ENCODE measurements at places on chromosomes 6 and 20.

GRCh38 chr6:118252474-118252873, 295.6 kb upstream of the PLN start:
- DNase-seq, result no peak

GRCh38 chr6:139597087-139597763, 222.8 kb upstream of the CITED2 start:
- DNase-seq, result no peak

- no peak for DNase-seq
Measured at GRCh38 chr20:11712639-11713160, 205.0 kb upstream of the BTBD3 start.

DNA sequence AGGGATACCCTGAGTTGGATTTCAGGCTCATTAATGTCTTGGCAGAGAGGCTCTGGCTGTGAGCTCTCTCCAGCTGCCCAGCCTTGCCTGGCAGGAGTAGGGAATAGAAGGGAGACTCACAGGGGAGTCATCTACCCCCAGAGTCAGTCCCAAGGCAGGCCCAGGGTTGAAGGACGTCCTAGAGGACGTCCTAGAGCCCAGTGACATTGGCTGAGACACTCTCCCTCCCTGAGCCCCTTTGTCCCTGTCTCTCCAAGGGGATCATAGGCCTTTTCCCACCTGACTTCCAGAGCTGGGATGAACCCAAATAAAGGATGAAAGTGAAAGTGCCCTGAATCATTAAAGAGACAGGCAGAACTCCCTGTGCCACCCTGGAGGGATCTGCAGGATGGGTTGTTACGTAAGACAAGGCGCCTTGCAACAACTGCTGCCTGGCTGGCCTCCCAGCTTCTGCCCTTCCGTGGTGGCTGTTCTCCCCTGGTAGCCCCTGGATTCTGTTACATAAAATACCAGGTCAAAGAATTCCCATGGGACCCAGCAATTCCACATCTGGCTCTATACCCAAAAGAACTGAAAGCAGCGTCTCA, 53.6 kb upstream of the SIRPA start:
- DNase-seq, result no peak

- no peak for DNase-seq
Measured at GRCh38 chr20:50320901-50321796, 130.5 kb downstream of the CEBPB start.

DNA sequence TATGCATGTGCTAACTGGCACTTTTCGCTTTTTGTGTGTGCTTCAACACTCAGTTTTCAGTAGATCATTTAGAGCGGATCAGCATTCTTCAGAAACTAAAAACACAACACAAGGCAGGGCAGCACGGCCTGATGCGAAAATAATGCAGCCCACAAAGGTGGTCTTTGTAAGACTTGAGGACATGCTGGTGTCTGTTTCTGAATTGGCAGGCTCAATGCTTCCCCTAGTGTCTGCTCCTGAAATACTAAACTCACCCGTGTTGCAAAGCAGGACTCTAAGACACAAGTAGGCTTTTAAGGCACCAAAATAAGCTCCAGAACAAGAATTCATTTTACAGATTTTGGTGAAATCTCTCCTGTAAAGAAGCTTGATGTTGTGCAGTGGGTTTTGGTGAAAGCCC, 676.5 kb downstream of the TENT5A start:
- no peak for DNase-seq

DNA sequence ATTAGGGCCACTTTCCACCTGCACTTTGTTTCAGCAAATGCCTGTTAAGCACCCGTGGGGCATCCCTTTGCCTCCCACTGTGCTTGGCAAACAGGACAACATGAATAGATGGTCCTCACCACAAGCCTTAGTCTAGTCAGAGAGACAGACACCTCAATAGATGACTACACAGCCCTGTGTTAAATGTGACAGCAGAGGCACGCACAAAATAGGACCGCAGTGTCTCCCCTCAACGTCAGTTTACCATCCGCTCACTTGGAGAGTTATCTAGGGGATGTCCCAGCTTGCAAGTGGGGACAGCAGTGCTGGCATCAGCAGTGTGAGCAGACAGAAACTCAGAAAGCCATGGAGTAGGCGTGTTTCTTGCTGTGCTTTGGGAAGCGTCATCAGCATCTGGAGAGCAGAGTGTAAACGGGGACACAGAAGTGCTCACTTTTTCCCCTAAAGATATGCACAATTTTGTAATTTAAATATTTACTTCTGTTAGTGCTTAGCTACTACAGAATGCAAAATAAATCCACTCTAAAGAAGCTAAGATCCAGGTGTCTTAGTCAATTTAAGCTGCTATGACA, 66.0 kb upstream of the TXNDC5 start:
- no peak for DNase-seq

DNA sequence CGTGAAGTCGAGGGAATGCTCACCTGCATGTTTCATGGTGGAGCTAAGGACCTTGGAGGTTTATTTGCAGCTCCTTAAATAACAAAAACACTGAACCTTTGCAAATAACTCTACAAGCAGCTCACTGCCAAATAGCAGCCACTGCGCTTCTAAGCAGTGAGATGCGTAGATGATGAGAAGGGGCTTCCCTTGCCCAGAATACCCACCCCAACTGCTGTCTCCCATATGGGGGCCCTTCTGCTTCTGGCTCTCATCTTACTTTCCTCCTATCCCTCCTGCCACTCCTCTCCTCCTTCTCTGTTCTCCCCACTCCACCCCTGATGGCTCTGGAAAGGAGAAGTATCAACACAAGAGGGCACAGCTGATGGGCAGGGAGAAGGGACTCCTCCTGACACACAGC, 193.3 kb upstream of the SSTR4 start:
- DNase-seq, result no peak

DNA sequence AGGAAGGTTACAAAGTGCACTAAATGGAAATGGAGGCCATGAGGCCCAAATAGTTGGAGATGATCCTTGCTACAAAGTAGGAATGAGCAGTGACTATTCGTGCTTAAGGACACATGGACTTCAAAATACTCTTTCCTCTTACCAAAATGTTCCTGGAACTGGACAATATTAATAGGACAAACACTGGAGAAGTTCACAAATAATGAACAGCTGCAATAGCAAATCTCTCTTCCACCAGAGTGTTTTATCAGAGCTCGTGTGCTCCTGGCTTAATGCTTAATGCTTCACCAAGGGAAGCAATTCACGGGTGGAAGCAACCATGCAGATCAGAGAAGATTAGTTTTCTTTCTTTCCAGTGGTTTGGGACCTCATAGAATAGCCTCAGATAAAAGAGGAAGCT, 435.4 kb downstream of the BCKDHB start:
- no peak for DNase-seq
